ACHN (cell line): ENCODE measurements at places on chromosomes 12 and 14.

DNA sequence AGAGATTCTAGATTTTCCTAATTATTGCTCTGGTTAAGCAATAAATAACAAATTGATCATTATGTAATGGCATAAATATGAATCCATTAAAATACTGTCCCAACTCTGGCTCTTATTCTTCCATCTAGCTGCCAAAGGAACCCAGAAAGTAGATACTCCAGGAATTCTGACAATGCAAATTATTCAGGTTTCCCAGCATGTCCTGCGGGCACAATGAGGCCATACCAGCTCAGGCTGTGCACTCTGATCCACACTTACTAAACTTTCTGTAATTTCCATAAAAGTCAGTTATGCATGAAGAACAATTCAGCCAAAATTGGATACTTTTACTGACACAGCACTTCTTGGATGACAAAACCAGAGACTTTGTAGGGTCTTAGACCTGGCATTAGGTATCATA lies 576.3 kb downstream of the KCNH5 start:
- no peak for DNase-seq

- DNase-seq: no peak
Measured at GRCh38 chr12:24530689-24531088, 418.2 kb downstream of the BCAT1 start.

GRCh38 chr14:32435411-32435810 lies 106.3 kb downstream of the AKAP6 start:
- DNase-seq: no peak

DNA sequence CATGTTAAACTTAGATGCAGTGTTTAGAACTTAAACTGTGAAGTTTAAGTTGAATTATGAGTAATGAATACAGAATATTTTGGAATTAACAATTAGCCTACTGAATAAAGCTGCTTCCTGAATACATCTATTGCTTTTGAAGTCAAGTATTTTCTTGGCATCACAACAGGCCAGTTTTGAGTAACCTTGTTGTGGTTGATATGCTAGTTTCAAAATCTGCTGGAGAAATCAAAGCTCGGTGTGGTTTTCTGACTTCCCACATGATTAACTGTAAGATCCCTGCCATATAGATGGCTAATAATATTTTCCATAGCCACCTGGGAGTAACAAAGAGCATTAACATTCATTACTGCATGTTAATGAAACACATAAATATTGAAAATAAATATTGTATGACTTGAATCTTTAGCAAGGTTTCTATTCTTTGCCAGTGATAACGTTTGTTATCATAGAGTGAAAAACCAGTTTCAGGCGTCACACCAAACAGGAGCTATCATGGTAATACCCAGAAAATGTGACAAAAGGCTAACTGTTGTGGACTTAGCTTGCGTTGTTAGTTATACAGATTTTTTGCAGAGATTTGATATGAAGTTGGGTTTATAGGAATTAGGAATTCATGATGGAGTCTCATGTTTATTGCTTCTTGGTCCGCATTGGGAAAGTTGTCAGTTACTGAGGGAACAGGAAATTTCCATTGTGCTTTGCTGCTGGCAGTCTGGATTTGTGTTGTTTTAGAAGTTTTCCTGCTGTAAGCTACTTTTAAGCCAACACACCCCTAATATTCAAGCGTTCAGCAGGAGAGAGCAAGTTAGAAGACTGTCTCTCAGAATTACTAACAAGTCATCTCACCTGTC lies 32.1 kb downstream of the PPFIBP1 start:
- DNase-seq: no peak

DNA sequence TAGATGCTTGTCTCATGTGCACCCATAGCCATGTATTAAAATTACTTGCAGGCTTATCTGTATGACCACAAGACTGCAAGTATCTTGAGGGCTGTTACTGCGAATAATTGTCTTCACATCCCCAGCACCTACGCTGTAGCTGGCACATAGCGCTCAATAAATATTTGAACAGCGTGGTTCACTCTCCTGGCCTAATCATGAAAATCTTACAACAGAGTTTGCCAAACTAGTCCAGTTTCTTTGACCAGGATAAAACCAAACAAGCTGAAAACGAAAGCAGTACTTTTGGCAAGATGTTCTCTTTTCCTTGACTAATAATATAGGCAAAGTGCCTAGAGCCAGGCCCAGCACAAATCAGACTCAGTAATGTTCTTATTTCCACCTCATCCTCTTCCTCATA lies 106.7 kb downstream of the RPS29 start:
- DNase-seq: no peak

DNA sequence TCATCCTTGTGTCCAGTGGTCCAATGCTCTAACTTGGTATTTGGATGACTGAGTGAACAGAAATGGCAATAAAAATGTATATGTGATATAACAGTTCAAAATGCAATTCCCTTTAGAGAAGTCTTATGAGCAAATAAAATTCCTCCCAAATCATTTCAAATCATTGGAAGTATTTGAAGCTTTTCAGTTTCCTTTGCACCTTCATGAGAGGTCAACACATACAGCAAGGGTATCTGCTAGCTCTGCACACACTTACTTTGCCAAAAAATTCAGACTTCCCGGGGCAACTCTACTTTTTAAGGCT lies 423.7 kb downstream of the ATP23 start:
- no peak for DNase-seq

DNA sequence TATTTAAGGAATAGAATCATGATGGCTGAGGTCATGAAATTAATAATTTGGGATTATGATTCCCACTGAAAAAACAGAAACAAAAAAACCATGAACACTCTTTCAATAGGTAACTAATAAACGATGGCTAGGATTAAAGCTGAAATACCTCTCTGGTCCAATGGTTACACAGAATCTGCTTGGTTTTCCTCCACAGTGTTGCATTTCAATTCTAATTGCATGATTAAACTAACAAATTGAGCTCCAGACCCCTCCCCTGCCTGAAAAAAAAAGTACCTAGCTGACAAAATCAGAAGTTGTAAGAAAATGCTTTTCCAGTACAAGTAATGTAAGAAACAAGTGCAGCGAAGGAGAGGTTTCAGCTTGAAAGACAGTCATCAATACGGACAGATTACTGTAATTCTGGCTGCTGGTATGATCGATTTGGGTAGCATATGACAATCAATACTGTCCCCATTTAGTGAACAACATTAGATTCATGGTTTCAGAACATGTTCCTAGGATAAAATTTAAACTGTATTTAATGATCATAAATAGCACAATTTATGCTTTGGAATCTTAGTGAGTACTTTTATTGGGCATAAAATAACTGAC lies 32.0 kb downstream of the INSM2 start:
- DNase-seq: peak; percentile 12

DNA sequence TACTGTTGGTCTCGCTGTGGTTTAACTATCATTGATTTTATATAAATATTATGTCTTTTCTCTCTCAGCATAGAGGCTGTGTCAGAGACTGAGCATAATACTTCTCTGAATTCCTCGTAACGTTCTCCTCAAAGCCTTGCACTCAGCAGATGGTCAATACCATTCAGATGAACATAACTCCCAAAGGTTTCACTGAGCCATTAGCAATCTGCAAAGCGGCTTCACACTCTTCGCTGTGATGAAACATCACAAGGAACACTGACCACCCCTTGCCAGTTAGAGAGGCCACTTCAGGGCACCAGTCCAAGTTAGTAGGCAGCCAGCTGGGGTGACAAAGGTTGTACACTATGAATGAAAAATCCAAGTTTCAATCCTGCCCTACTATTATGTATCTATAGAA lies 30.1 kb upstream of the STON2 start:
- no peak for DNase-seq

DNA sequence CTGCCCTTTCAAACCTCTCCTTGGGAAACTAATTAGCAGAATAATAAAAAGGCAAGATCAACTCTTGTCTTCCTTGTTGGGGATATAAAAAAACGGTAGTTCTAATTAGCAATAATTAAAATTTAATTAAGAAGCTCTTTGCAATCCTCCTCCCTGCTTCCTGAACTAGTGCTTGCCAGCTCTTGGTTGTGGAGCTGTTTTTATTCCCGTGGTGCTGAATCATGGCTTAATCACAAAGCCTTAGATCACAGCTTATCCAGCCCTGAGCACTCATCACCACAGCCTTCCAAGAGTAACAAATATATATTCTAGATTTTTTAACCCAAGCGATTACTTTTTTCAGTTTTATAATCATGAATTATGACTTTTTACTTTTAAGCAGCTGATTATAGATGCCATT lies 63.2 kb upstream of the INSM2 start:
- DNase-seq: peak; percentile 14

DNA sequence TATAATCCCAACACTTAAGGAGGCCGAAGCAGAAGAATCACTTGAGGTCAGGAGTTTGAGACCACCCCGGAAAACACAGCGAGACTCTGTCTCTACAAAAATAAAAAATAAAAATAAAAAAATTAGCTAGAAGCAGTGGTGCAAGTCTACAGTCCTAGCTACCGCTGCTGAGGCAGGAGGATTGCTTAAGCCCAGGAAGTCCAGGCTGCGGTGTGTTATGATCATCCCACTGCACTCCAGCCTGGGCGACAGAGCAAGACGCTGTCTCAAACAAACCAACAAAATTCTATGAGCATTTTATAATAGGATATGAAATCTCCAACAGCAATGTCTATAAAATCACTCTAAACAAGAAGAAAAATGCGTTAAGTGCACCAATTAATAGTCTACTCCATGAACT lies 75.3 kb downstream of the PPP1R12A start:
- DNase-seq: no peak

- no peak for DNase-seq
Measured at GRCh38 chr12:67634303-67634761, 14.2 kb upstream of the DYRK2 start.

DNA sequence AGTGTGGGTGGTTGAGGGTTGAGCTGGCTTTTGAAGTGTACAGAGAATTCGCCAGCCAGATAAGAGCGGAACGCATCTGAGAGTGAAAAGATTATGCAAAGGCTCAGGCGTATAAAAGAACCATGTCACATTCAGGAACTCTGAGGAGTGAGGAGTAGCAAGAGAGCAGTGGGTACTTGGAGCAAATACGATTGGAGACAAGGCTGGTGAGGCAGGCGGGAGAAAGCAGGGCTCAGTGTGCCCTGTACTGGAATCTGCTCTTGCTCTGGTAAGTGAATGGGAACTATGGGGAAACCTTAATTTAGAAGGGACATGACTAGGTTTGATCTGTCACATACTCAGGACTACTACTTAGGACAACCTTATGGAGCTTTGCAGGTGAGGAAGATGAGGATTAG lies 87.0 kb downstream of the PTPRB start:
- no peak for DNase-seq

DNA sequence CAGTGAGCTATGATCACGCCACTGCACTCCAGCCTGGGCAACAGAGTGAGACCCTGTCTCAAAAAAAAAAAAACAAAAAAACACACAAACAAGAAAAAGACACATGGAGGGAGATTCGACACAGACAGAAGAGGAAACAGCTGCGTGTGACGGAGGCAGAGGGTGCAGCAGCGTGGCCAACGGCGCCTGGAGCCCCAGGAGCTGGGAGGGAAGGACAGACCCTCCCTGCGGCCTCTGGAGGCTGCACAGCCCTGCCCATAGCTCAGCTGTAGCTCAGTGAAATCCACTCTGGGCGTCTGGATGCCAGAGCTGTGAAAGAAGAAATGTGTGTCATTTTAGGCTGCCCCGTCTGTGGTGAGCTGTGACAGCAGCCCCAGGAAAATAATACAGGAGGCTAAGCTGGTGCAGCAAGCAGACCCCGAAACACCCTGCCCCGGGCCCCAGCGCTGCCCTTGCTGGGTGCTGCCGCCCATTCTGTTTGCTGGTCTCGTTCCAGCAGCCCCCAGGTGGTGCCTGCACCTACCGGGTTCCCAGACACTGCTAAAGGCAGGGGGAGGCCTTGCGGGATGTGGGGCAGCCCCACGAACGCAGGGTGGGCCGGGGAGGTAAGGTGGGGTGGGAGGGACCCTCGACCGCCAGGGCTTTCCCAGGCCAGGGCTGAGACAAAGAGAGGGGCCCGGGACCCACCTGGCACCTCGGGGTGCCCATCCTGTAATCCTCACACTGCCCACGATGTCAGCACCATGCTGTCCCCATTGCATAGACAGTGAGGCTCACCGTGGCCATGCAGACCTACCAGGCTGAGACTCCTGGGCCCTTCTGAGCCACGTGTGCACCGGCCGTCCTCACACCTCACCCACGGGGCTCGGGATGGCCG lies 21.2 kb downstream of the GALNT9 start:
- DNase-seq: no peak

DNA sequence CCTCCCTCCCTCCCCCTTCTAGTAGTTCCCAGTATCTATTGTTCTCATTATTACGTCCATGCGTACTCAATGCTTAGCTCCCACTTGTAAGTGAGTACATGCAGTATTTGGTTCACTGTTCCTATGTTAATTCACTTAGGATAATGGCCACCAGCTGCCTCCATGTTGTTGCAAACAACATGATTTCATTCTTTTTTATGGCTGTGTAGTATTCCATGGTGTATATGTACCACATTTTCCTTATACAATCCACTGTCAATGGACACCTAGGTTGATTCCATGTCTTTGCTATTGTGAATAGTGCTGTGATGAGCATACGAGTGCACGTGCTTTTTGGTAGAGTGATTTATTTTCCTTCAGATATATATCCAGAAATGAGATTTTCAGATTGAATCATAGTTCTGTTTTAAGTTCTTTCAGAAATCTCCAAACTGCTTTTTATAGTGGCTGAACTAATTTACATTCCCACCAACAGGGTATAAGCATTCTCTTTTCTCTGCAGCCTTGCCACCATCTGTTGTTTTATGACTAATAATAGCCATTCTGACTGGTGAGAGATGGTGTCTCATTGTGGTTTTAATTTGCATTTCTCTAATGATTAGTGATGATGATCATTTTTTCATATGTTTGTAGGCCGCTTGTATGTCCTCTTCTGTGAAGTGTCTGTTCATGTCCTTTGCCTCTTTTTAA lies 17.9 kb upstream of the CLEC7A start:
- DNase-seq: no peak

DNA sequence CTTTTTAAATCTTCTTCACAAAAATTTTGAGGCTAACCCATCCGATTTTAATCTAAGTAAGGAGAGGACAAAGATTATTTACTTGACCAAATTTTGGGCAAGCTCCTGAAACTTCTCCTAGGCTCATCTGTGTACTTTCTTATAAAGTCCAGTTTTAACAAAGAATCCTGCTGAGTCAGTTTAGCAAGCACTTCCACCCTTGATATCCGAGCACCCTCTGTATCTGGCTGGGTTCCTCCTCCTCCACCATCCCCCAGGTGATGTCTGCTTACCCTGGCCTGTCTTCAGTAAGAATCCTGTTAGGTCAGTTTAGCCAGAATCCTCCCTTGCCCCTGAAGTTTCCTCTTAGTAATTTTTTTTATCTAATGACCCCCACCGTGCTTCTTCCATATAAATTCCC lies 140.5 kb downstream of the PHLDA1 start:
- DNase-seq: no peak

- peak; percentile 63 for DNase-seq
Measured at GRCh38 chr14:65824285-65824977, 411.9 kb downstream of the FUT8 start.
